ENCODE measurements at places on chromosomes 7 and 10. TPM values are rescaled to one million over a fixed set of nuclear protein-coding genes. Genes with fewer than 3 reads are reported as not detected.

DNA sequence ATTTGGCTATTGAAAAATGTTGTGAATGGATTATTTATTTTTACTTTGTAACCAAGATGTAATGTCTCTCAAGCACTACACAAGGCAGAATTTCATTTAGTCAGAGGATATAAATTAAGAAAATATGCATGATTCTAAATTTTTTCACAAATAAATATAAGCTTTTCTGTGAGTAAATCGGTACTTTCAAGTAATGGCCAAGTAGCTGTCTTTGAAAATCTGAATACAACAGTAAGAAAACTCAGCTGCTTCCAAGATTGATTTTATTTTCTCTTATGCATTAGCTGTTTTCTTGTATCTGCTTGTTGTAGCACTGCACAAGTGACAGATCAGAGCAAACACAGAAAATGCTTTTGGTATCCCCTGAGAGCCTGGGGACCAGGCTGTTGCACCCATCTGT lies 998.5 kb upstream of the GHITM start:
- DNase-seq, result no peak

- DNase-seq, result no peak
Observed at GRCh38 chr10:119546009-119546408, 3.5 kb upstream of the RGS10 start.

GRCh38 chr10:94023906-94024305 lies 30.2 kb downstream of the PLCE1 start:
- no peak for DNase-seq

Gene MBL2
- not detected for total RNA-seq

DNA sequence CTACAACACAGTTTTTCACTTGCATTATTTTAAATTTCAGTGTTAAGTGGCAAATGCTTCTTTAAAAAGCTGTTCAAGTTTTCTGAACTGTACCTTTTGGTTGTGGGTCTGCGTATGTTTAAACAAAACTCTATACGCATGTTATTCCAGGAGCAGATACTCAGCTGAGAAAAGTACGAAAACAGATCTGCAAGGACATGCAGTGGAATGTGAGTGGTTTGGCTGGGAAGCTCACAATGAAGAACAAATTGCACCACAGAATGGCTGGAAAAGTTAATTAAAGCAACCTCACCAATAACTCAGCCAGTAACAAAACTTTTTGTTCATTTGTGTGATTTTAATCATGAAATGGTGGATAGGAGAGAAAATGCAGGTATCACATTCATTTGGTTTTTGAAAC lies 17.6 kb downstream of the GLI3 start:
- no peak for DNase-seq

Gene KIAA1549
- total RNA-seq, result 0.15 TPM

GRCh38 chr10:95394161-95394880 lies 103.5 kb upstream of the PDLIM1 start:
- DNase-seq, result no peak

- no peak for DNase-seq
Observed at GRCh38 chr7:10612950-10613349, 360.7 kb upstream of the PHF14 start.

Gene CHST3
- 0.09 TPM for total RNA-seq

Gene C10orf90
- not detected for total RNA-seq

GRCh38 chr10:132448248-132448731 lies 51.3 kb downstream of the PWWP2B start:
- peak; percentile 35 for DNase-seq

DNA sequence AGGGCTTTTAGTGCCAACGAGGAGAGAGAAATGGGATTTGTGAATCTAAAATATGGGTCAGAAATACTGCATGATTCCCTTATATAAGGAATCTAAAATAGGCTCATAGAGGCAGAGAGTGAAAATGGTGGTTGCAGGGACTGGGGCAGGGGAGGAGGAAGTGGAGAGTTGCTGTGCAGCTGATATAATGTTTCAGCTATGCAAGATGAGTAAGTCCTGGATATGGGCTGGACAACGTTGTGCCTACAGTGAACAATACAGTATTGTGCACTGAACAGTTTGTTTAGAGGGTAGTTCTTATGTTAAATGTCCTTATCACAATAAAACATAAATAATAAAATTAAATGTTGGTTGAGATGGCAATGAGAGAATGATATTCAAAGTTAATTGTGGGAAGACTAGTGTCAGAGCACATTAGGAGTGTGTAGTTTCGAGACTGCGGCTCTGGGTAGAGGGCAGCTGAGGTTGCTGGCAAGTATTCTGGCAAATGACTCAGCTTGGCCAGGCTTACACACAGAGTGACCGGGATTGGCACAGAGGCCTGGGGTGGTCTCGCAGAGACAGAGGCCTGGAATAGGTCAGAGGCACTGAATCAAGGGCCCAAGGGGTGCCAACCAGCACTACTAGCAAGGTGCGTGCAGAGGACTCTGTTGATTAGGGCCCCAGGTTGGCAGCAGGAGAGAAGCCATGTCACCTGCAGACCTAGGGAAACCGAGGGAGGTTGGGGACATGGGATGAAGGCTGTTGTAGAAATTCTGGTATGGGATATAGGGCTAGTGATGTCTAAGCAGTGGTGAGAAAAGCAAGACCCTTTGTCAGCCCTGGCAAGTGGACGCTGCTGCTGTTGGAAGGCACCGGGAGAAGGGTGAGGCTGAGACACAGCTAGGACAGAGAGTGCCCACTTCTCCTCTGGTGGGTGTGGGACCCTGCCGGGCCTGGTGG lies 2.8 kb upstream of the DEPP1 start:
- DNase-seq, result no peak

Gene AKR1D1
- not detected for total RNA-seq

- no peak for DNase-seq
Observed at GRCh38 chr7:114085313-114085591, 166.4 kb upstream of the PPP1R3A start.

Gene ZNF746
- total RNA-seq, result 30.9 TPM

GRCh38 chr10:92590623-92591549 lies 2.0 kb upstream of the KIF11 start:
- no peak for DNase-seq

DNA sequence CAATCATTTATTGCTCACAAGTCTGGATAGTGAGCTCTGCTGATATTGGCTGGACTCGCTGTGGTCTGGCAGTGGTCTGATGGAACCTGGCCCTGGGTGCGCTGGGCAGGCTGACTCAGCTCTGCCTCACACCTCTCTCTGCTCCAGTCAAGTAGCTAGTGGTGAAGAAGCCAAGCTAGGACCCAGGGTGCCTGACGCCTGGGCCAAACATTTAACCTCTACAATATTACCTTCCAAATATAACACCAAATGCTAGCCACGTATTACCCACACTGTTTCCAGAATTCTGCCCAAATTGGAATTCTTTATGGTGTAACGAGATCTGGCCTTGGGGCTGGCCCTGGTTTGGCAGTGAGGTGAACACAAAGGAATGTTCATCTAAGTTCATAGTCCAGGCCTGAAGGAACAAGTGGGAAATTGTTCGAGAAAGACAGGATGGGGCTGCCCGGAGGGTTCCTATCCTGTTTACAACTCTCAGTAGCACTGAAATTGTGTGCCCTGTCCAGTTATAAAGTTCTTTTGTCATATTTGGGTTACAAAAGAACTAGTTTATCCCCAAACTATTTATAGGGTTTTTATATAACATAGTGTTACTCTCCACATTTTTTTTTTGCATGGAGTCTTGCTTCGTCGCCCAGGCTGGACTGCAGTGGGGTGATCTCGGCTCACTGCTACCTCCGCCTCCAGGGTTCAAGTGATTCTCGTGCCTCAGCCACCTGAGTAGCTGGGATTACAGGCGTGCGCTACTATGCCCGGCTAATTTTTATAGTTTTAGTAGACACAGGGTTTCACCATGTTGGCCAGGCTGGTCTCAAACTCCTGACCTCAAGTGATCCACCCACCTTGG lies 16.3 kb downstream of the OR2AE1 start:
- DNase-seq, result no peak

DNA sequence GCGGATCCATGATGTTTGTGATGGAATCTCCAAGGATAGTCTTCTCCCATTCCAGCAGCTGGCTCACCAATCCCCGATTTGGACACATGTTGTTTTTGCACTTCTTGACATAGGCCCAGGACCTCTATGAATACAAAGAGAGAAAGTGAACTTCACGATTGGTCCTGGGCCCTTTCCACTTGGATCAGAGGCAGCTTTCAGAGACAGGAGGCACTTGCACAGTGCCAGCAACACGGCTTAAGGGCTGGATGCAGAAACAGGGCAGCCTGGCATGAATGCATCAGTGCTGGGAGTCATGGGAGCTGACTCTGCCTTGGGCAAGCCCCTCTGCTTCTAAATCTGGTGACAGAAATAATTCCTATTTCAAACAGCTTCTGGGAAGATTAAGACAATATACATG lies 2.1 kb upstream of the TMEM120A start:
- DNase-seq, result no peak

Gene CADPS2
- not detected for total RNA-seq

DNA sequence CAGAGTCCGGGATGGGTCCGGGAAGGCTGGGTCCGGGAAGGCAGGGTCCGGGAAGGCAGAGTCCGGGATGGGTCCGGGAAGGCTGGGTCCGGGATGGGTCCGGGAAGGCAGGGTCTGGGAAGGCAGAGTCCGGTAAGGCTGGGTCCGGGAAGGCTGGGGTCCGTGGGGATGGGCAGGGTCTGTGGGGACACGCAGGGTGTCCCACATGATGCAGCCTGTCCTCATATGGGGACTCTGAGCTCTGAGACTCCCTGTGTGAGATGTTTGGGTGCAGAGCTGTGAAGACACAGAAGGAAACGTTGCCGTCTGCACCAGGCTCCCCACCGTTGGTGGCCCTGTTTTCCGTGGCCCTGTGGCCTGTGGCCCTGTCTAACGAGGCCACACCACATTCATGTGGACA lies 45.7 kb upstream of the ADGRA1 start:
- DNase-seq, result no peak

- DNase-seq, result no peak
Observed at GRCh38 chr7:66143876-66144332, 29.3 kb downstream of the CRCP start.

Gene TBXAS1
- total RNA-seq, result 11.6 TPM

- no peak for DNase-seq
Observed at GRCh38 chr7:1662767-1663166, 7.3 kb upstream of the ELFN1 start.

GRCh38 chr7:137609500-137609899 lies 237.3 kb downstream of the DGKI start:
- no peak for DNase-seq

DNA sequence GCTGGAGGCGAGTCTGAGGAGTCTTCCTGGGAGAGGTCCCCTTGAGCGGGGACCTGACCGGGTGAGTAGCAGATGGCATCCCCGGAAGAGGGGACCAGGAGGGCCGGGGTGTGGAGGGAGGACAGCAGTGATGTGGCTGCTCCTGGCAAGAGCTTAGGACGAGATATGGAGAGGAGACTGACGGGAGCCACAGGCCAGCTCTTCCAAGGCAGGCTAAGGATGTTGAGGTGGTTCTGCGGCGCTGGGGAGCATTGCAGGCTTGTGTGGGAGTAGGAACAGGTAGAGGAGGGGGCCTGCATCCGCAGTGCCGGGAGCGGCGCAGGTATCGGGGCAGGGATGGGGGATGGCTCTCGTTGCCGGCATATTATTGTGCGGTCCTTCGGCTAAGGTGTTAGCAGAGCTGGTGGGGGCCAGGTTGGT lies 76.7 kb upstream of the ANLN start:
- DNase-seq, result no peak

Gene CPED1
- total RNA-seq, result 0.96 TPM
